ENCODE measurements at places on chromosomes 11 and 22. TPM values are rescaled to one million over a fixed set of nuclear protein-coding genes. Genes with fewer than 3 reads are reported as not detected.

Gene SLC43A3
- polyA plus RNA-seq = 22.0 TPM

Gene E2F8
- 7.4 TPM for polyA plus RNA-seq

Gene LZTR1
- 44.4 TPM for polyA plus RNA-seq

Gene PKDREJ
- 0.53 TPM for polyA plus RNA-seq

Gene CNGA4
- polyA plus RNA-seq = 0.42 TPM

Gene GLYATL1
- polyA plus RNA-seq = 193 TPM

Gene NPAS4
- polyA plus RNA-seq = 0.09 TPM

Gene KRTAP5-10
- 0.44 TPM for polyA plus RNA-seq

Gene P2RX3
- 1.1 TPM for polyA plus RNA-seq

Gene LRRC32
- 59.5 TPM for polyA plus RNA-seq

Gene RIC8A
- 80.9 TPM for polyA plus RNA-seq

Gene EEF1G
- 2,394 TPM for polyA plus RNA-seq

Gene ARHGAP42
- polyA plus RNA-seq = 25.6 TPM

Gene OR2AG1
- not detected for polyA plus RNA-seq

Gene OR11H1
- not detected for polyA plus RNA-seq

Gene MAJIN
- 0.76 TPM for polyA plus RNA-seq

Gene IGSF22
- polyA plus RNA-seq = 2.1 TPM

Gene RFPL2
- 0.75 TPM for polyA plus RNA-seq

Gene SHISA8
- 1.0 TPM for polyA plus RNA-seq

Gene CBX6
- polyA plus RNA-seq = 34.6 TPM

Gene OR8D4
- polyA plus RNA-seq = 0.05 TPM

Gene THY1
- 86.0 TPM for polyA plus RNA-seq

Gene ARCN1
- polyA plus RNA-seq = 156 TPM

Gene ART5
- 3.4 TPM for polyA plus RNA-seq

Gene ANO5
- polyA plus RNA-seq = 3.6 TPM

Gene SPDYC
- polyA plus RNA-seq = not detected

Gene CLP1
- polyA plus RNA-seq = 18.5 TPM

Gene ACRV1
- polyA plus RNA-seq = 0.39 TPM

Gene DRAP1
- polyA plus RNA-seq = 88.0 TPM

Gene OR51E2
- polyA plus RNA-seq = 0.91 TPM

Gene SLC37A2
- polyA plus RNA-seq = 3.0 TPM

Gene CST6
- polyA plus RNA-seq = not detected

Gene CDC45
- 21.0 TPM for polyA plus RNA-seq

Gene CALCA
- 14.5 TPM for polyA plus RNA-seq

Gene STX5
- 51.6 TPM for polyA plus RNA-seq

Gene POU2AF2
- not detected for polyA plus RNA-seq

Gene IL10RA
- polyA plus RNA-seq = 2.2 TPM

Gene SMC1B
- 0.20 TPM for polyA plus RNA-seq

Gene ENTHD1
- not detected for polyA plus RNA-seq

Gene SERHL2
- polyA plus RNA-seq = 6.6 TPM

All from renal cortex interstitium (tissue), 15 donors.